Effector memory CD4-positive, alpha-beta T cell (primary cell): ENCODE measurements at places on chromosomes 1 and 21.

- H3K27ac ChIP-seq: no peak overlapping the region
- H3K4me3 ChIP-seq: no peak overlapping the region
- H3K27me3 ChIP-seq: no peaks in the 10 kb centered on the region
- no peaks in the 10 kb centered on the region for H3K4me1 ChIP-seq
- H3K36me3 ChIP-seq: no peaks in the 10 kb centered on the region
Observed at GRCh38 chr1:34713443-34713842, 41.4 kb upstream of the GJB5 start.

DNA sequence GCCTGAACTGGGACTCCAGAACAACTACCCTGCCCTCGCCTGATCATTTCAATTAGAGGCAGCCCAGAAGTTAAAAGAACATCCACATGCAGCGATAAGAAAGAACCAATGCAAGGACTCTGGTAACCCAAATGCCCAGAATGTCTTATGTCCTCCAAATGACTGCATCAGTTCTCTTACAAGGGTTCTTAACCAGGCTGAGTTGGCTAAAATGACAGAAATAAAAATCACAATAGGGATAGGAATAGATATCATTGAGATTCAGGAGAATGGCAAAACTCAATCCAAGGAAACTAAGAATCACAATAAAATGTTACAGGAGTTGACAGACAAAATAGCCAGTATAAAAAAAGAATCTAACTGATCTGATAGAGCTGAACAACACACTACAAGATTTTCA is 80.1 kb upstream of the PTGFR start:
- no peaks in the 10 kb centered on the region for H3K36me3 ChIP-seq
- H3K4me1 ChIP-seq: no peaks in the 10 kb centered on the region
- H3K27me3 ChIP-seq: no peaks in the 10 kb centered on the region
- no peak for DNase-seq
- H3K4me3 ChIP-seq: no peak overlapping the region
- no peak overlapping the region for H3K27ac ChIP-seq

DNA sequence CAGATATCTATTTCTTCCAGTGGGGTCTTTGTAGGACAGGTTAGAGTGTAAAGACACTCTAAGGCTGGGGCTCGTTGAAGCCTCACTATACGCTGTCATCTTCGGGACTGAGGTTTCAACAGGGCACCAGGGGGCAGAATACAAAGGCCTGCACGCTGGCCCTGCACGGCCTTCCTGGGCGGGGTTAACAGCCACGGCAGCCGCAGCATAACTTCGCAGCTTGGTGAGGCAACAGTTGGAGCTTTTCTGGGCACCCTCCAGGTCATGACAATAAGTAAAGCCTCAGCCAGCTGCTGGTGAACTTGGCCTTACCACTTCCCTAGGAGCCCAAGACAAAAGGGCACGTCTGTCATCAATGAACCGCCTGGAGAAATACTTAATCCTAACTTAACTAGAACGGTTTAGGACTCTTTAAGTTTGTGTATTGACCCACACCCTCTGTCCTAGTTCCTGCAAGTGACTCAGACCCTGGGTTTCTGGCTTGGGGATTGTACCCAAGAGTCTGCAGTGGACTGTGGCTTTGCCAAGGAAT is 2.3 kb upstream of the RUNX1 start:
- H3K27me3 ChIP-seq: no peaks in the 10 kb centered on the region
- no peaks in the 10 kb centered on the region for H3K36me3 ChIP-seq
- DNase-seq: peak; percentile 71

DNA sequence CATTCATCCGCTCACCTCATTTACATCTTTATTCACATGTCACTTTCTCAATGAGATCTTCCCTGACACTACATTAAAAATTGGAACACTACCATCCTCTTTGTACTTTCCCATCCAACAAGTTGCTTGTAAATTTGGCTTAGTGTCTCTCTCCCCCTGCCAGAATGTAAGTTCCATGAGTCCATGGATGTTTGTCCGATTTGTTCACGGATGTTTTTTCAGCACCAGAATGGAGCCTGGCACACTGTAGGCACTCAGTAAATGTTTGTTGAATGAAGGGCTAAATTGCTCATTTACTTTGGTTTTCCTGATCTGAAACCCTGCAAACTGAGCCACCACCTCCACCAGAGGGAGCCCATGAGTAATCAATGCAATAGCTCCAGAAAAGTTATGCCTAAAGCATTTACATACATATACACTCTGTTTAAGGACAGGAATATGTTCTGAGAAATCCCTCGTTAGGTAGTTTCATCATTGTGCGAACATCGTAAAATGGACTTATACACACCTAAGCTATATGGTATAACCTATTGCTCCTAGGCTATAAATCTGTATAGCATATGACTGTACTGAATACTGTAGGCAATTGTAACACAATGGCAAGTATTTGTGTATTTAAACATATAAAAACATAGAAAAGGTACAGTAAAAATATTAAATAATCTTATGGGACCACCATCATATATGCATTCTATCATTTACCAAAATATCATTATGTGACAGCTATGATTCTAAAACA is 2.8 kb upstream of the EYA3 start:
- peak; percentile 69 for DNase-seq
- H3K36me3 ChIP-seq: no peaks in the 10 kb centered on the region
- no peak overlapping the region for H3K4me3 ChIP-seq
- H3K4me1 ChIP-seq: peaks cover 10% of the 10 kb centered on the region
- no peak overlapping the region for H3K27ac ChIP-seq
- H3K27me3 ChIP-seq: no peaks in the 10 kb centered on the region

GRCh38 chr1:170296642-170297041 is 150.9 kb downstream of the NTMT2 start:
- no peak for DNase-seq
- H3K27ac ChIP-seq: no peak overlapping the region
- no peak overlapping the region for H3K4me3 ChIP-seq
- no peaks in the 10 kb centered on the region for H3K27me3 ChIP-seq

- DNase-seq: no peak
- no peaks in the 10 kb centered on the region for H3K27me3 ChIP-seq
- no peaks in the 10 kb centered on the region for H3K4me1 ChIP-seq
- no peak overlapping the region for H3K4me3 ChIP-seq
Observed at GRCh38 chr1:232943679-232944252, 6.6 kb upstream of the NTPCR start.

DNA sequence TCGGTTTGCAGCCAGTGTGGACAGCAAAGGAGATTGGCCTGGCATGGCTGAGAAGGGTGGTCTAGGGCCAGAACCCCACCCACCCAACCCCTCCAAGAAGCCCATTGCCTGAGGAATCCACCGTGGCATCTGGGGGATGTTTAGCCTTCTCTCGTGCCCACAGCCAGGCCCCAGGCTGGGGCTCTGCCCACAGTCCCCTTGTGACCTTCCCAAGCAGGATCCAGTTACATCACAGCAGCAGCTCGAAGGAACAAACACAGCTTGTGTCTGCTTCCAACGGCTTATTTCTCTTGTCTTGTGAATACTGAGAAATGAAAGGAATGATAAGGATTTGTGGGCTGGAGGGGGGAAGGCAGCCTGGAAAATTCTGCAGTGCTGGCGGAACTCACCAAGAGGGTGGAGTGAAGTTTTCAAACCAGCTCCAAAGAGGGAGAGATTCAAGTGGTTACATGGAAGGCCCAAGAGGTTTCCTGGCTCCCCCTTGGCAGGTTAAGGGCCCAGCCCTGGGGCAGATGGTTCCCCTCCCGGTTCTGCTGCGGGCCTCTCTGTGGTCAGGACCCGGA is 61.6 kb downstream of the DHRS3 start:
- DNase-seq: no peak
- no peaks in the 10 kb centered on the region for H3K27me3 ChIP-seq
- H3K4me3 ChIP-seq: no peak overlapping the region
- no peaks in the 10 kb centered on the region for H3K4me1 ChIP-seq

- H3K27me3 ChIP-seq: peaks cover 9% of the 10 kb centered on the region
- no peak overlapping the region for H3K4me3 ChIP-seq
Observed at GRCh38 chr21:38475519-38475918, 22.8 kb downstream of the ERG start.

DNA sequence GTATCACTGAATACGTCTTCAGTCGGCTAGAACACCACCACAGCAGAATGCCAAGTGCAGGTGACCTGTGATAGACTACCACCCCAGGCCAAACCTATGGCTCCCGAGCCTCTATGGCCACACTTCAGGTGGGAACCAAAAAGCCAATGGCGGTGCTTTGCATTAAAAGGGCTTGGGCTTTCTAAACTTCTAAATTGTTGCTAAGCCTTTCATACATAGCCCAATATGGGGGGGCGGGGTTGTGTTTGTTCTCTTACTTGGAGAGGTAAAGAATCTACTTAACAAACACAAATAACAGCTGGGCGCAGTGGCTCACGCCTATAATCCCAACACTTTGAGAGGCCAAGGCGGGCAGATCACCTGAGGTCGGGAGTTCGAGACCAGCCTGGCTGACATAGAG is 19.7 kb downstream of the USP48 start:
- no peak for DNase-seq
- no peaks in the 10 kb centered on the region for H3K36me3 ChIP-seq
- no peak overlapping the region for H3K27ac ChIP-seq

DNA sequence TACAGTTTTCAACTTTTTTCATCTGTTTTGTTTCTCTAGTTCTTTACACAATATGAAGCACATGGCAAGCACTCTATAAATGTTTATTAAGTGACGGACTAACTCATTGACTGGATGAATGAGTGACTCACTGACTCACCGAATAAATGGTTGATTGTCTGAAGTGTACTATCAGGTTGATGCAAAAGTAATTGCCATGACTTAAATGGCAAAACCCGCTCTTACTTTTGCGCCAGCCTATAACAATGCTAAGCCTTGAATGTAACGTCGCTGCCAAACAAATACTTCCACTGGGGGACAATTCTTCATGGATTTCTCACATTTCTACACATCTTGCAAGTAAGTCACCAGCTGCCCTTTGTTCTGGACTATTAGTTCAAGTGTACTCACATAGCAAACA is 109.0 kb upstream of the KCTD3 start:
- H3K4me1 ChIP-seq: no peaks in the 10 kb centered on the region
- no peak for DNase-seq
- H3K27ac ChIP-seq: no peak overlapping the region
- no peak overlapping the region for H3K4me3 ChIP-seq
- H3K27me3 ChIP-seq: no peaks in the 10 kb centered on the region

GRCh38 chr1:3055051-3055450 is 14.0 kb upstream of the PRDM16 start:
- no peaks in the 10 kb centered on the region for H3K27me3 ChIP-seq
- H3K36me3 ChIP-seq: no peaks in the 10 kb centered on the region
- no peak overlapping the region for H3K4me3 ChIP-seq
- H3K27ac ChIP-seq: no peak overlapping the region
